Left ventricle myocardium superior (tissue), 1 donor: ENCODE measurements at places on chromosomes 3 and 15.

GRCh38 chr3:32492684-32493436 lies 9.8 kb downstream of the CMTM6 start:
- DNase-seq: no peak

DNA sequence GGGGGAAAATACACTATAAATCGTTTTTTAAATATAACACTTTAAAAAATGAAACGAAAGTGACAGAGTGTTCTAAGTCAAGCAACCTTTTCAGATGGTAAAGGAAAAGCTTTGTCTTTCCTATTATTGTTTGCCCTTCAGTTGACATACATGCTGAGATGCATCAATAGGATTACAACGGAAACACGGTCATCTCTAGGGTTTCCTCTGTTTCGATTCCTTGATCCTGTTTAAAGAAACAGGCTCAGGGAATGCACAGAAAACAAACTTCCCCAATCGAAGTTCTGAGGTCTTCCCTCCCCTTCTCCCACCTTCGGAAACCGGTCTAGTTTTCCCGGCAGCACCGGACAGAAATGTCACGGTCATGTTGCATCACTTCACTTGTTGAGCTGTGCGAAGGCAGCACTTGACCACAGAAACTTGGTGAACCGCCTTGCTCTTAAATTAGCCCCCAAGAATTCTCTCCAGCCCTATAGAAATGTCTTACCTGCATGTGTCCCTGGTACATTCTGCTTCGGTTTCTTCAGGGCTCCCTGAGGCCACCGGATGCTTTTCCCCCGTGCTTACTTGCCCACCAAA lies 556 bp downstream of the PEX5L start:
- DNase-seq: no peak

- no peak for DNase-seq
Measured at GRCh38 chr3:79297245-79297960, 470.4 kb downstream of the ROBO1 start.

DNA sequence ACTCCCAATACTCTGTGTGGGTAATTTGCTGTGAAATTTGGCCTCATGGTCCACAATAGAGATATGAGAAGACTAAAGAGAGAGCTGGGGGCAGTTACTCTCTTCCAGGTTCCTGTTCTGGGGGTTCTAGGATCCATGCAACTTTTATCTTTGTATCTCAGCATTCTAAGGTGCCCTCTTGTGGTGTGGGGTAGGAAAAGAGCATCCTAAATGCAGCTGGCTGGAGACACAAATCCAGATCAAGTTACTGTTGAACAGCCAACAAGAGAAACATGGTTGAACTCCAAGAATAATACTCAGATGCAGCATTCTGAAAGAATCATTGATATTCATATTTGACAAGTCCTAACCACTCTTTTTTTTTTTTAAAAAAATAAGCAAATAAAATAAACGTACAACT lies 238.2 kb downstream of the GREM1 start:
- no peak for DNase-seq

DNA sequence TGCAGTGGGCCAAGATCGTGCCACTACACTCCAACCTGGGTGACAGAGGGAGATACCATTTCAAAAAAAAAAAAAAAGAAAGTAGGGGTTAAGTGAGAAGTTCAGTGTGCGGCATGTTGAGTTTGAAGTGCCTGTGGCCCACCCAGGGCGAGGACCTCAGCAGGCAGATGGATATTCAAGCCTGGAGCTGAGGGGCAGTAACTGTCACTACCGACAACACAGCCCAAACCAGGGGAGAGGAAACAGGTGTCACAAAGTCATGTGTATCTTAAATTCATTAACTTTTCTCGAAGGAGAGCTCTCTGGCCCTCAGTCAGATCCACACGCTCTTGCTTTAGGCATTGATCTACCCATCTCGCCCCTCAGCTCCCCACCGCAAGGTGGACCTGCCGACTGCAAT lies 45.3 kb downstream of the FEM1B start:
- DNase-seq: no peak

GRCh38 chr3:156665291-156665690 lies 9.1 kb upstream of the TIPARP start:
- DNase-seq: no peak

GRCh38 chr15:68578980-68579935 lies at the start of gene CORO2B:
CORO2B (plus strand) TSS chr15:68578993; CDS start chr15:68579263, 270 bp downstream.
- DNase-seq: peak; percentile 78

- DNase-seq: no peak
Measured at GRCh38 chr3:65974509-65974908, 64.2 kb downstream of the MAGI1 start.

- peak; percentile 30 for DNase-seq
Measured at GRCh38 chr3:30294241-30294667, 312.1 kb upstream of the TGFBR2 start.

GRCh38 chr3:77142578-77142977 lies 102.7 kb downstream of the ROBO2 start:
- no peak for DNase-seq

- no peak for DNase-seq
Measured at GRCh38 chr3:126034481-126035361, 49.2 kb downstream of the SLC41A3 start.

GRCh38 chr15:62569460-62570404 lies 404.6 kb upstream of the C2CD4B start:
- peak; percentile 80 for DNase-seq

- DNase-seq: no peak
Measured at GRCh38 chr3:134772011-134772410, 23.0 kb upstream of the EPHB1 start.

GRCh38 chr3:23324745-23325144 lies 121.6 kb downstream of the UBE2E2 start:
- no peak for DNase-seq

GRCh38 chr3:52696830-52697631 lies 8.6 kb downstream of the GLT8D1 start:
- no peak for DNase-seq

GRCh38 chr3:167051421-167051820 lies 328.7 kb downstream of the ZBBX start:
- no peak for DNase-seq

DNA sequence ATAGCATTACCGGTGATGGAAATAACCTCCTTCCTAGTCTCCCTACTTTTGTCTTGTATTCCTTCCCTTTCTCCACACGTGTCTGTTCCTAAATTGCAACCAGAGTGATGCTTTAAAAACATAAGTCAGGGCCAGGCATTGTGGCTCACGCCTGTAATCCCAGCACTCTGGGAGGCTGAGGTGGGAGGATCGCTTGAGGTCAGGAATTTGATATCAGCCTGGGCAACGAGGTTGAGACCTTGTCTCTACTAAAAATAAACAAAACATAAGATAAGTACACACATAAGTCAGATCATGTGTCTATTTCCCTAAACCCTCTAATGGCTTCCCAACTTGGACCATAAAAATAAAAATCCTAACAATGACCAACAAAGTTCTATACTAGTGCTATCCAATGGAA lies 18.4 kb downstream of the ARMC8 start:
- no peak for DNase-seq

GRCh38 chr3:28081533-28081947 lies 159.9 kb upstream of the CMC1 start:
- DNase-seq: no peak
